ENCODE measurements at places on chromosomes 1 and 21.

GRCh38 chr1:194114288-194114687, 927.9 kb upstream of the B3GALT2 start:
- no peak for DNase-seq

DNA sequence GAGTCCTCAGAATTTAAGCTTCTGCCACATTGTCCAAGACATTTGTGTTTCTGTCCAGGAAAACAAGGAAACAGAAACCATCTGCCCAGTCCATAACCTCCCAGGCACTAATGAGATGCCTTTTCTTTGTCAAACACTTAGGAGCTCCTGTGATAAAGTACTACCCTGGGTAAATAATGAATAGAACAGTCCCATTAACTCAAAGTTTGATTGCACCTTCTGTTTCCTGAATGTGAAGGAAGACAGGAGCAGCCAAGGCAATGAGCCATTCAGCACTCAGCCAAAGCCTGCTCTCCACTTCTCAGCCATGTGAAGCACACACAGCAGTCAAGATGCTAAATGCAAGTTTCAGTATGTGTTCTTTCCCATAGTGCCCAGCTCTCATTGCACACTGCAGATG, 199.8 kb downstream of the SEC16B start:
- no peak for DNase-seq

DNA sequence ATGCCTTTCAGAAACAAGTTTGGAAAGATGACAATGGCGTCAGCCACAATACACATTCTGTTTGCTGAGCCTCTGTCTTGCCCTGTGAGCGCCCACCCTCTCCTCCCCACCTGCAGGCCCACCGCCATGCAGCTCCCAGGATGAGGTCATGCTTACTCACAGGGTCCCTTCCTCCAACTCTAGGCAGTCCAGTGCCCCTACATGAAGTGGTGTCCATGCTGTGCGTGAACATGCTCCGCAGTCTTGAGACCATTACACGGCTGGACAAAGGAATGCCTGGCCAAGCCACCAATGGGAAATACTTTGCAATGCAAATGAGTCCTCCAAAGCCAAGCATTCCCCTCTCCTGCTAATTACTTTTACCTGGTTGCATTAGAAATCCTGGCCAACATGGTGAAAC, 92.2 kb downstream of the CD58 start:
- no peak for DNase-seq

DNA sequence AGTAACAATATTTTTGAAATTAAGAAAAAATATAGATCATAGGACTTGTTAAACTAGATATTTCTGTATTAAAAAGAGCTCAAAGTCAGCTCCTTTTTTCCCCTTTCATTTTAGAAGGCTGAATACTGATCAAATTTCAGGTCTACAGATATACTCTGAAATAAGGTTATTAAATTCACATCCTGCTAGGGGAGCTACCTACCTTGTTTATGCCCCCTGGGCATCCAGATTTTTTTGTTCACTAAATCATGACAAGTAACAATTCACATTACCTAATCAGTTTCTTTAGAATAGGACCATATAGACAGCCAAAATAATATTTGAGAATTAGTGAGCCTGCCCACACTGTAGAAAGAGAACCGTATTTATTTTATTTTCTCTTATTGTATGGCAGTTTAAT, 276.2 kb downstream of the USP25 start:
- DNase-seq: no peak

DNA sequence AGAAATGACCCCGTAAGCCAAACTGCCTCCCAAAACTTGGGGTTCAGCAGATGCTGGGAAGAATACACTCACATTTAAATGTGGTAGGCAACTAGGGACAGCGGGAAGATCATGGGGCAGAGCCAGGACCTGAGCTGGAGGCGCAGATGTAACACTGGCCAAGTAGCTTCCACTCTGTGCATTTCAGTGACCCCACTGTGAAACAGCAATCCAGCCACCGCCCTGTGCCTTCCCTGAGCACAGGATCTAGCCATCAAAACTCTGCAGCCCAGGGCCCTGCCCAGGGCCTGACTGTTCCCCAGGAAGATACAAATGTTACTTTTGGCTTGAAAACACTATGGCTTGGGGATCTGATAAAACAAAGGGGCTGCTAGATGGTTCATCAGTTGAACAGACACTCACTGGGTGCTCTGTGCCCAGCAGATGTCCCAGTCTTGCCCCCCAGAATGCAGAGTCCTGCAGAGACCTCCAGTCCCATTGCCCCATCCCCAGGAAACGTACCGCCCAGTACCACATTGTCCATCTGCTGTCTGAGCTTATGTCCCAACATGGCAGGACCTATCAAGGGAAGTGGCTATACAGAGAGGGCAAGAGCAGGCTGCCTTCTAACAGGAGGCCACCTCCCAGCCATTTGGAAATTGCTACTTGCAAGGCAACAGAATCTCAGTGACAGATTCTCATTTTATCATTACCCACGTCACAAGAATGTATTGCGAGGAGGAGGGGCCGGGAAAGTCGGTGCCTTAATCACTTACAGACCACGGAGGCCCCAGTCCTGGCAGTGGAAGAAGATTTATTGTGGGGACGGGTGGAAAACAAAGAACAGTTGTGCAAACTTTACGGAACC, 124.0 kb downstream of the DMRTB1 start:
- no peak for DNase-seq

DNA sequence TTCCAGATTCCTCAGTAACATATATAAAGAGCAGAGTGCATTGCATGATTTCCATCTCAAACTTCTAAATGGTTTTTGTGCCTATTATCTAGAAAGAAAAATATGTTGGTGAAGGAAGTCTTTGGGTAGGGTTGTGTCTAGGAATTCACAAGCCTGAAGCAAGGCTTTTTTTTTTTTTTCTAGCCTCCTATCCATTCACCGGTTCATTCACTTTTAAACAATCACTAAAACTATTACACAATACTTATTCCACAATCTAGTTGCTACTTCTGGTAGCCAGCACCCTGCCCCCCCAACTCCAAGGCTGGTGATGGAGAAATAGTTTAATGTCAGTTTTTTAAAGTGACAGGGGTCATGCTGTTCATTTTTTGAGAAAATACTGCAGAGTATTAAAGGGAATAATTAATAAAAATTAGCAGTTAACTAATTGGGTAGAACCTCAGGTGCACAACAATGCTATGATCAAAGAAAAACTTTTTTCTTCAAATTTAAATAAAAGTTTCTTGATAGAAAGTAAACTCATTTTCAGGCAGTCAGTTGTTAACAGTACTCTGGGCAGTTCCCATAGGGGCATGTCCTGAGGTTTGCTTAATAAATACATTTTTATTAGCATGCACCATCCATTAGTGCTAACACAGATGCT, 10.9 kb downstream of the IRF2BP2 start:
- DNase-seq: no peak

- no peak for DNase-seq
Measured at GRCh38 chr1:51175278-51175677, 60.8 kb upstream of the RNF11 start.

DNA sequence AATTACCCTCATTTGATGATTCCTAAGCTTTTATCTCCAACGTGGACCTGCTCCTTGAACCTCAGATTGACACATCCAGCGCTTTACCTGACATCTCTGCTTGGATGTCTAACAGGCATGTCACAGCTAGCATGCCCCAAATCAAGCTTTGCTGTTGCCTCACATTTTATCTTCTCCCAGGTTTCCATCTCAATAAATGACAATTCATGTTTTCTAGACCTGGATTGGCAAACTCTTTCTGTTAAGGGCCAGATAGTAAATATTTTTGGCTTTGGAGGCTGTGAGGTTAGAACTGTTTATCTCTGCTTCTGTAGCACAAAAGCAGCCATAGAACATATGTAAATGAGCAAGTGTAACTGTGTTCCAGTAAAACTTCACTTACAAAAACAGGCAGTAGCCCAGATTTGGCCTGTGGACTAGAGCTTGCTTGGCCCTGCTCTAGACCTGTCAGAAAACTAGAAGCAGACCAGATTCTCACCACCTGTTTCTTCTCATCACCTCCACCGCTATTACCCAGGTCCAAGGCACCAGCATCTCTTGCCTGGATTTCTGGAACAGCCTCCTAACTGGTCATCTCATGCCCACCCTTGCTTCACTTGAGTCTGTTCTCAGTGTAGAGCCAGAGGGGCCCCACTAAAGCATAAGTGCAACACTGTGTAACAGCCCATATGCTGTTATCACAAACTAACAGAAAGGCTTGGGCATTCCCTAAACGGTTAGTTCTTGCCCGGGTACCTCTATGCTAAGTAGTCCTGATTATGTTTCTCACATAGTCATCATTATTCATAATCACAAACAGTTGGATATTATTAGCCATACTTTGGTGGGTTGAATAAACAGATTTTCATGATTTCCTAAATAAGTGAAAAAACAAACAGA, 42.3 kb downstream of the UBE4B start:
- no peak for DNase-seq

DNA sequence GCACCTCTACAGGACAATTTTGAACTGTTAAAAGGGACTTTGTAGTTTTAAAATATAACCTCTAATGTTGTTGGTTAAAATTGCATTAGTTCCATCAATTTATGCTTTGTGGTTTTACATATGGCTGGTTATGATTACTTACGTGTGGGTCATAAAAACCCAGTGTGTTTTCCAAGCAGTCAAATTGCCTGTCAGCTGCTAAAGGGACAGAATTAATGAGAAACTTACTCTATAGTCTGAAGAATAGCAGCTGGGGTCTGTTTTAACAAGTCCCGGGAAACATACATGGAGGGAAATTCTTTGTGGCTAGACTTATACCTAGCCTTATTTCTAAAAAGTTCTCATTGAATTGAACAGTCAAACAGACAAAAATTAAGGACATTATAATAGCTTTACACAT, 820.9 kb upstream of the ADGRL4 start:
- no peak for DNase-seq

GRCh38 chr1:44696789-44697345, 22.4 kb downstream of the ARMH1 start:
- no peak for DNase-seq

DNA sequence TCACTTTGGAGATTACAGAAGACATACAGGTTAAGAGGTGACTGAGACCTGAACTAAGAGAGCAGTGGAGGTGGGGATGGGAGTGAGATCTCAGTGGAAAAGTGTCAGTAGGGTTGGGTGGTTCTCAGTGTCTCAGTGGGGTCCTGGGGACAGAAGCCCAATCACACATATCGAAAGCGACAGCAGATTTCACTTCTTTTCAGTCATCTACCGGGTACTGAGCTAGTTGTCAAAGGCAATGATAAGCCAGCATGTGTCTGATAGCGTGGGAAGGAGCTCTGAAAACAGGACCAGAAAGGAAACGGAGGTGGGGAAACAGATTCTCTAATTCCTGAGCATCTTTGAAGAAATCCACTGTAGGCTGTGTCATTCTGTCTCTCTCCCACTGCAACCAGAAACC, 59.5 kb downstream of the RHOU start:
- no peak for DNase-seq

- DNase-seq: no peak
Measured at GRCh38 chr21:42161956-42162681, 56.8 kb upstream of the ABCG1 start.

GRCh38 chr1:18479454-18479853, 1.3 kb upstream of the KLHDC7A start:
- no peak for DNase-seq

DNA sequence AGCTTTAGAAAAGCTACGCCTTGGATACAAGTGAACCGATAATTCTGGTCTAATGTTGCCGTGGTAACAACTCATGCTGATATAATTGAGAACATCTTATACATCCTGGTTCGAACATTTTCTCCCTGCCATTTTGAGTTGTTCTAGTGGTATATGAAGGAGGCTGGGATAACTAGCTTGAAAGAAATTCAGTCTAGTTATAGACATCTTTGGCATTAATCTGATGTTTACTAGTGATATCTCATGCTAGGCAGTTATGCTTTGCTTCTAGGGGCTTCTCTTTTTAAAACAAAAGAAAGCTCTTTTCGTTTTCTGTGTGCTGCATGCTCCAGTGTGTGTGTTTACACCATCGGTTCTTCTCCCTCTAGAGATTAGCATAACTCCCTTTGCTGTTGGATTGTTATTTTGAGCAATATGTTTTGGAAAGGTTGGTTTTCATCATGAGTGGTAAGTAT, 20.5 kb downstream of the PRKACB start:
- DNase-seq: no peak

- DNase-seq: no peak
Measured at GRCh38 chr1:15584489-15585363, at the start of gene AGMAT. AGMAT (minus strand) TSS chr1:15585051; CDS start chr1:15584967, 84 bp downstream.

DNA sequence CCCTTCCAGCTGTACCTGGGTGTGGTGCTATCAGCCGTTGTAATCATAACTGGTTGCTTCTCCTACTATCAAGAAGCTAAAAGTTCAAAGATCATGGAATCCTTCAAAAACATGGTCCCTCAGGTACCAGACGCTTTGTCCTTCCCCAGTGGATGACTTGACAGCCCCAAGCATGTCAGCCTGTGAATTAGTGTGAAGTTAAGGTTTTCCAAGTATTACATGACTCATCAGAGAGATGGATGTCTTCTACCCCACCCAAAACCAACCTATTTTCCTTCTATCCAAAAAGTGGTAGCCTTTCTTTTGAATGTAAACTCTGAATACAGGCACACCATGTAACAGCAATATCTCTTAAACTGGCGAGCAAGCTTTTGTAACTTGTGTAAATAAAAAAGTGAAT, 15.1 kb downstream of the ATP1A1 start:
- no peak for DNase-seq

DNA sequence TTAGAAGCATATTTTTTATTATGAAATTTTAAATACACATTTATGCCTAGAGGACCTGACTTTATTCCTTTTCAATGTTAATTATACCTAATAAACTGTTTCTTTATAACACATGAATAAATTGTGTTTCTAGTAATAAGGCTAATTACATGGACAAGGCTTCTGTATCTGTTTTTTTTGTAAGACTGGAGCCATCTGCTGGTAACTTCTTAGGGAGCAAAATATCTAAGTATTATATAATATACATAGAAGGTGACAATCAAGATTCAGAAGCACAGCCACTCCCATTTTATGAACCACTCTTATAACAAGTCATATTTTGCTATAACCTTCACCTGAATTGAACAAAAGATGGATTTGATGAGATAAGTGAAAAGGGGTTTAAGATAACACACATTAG, 84.2 kb downstream of the LBR start:
- DNase-seq: peak; percentile 53

- no peak for DNase-seq
Measured at GRCh38 chr1:208852911-208853310, 608.7 kb upstream of the PLXNA2 start.

DNA sequence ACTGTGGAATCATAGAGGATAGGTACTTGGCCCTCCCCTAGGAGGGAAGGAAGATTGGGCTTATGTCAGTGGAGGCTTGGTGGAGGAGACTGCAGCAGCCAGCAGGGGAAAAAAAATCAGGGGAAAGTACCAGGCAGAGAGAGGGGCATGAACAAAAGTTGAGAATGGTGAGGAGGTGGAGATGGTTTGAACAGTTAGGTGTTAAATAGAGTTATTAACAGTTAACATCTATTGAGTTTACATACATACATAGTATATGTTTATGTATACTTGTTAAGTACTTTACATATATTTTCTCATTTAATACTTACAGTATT, 136.5 kb upstream of the HNRNPU start:
- no peak for DNase-seq

DNA sequence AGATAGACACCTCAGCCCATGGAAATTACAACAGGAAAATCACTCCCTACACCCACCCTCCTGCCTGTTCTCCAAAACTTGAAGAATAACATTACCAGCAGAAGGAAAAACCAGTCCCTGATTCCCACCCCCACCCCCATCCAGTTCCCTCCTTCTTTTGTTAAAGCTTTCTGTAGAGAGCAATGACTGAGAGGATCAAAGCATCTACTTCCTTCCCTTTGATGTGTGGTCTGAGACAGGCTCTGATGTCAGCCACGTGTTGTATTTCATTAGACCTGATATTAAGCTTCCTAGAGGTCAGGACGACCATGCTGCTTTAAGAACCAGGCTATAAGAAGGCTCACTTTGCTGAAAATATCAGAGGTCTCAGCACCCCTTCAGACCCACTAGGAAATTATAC, 73.9 kb upstream of the HAO2 start:
- no peak for DNase-seq

Measured in SW 1271 (cell line).